Activated CD8-positive, alpha-beta memory T cell treated with anti-CD3 and anti-CD28 coated beads for 4 hours (primary cell): ENCODE measurements at places on chromosomes 12 and 14.

GRCh38 chr12:76049575-76050251 lies 18.1 kb upstream of the PHLDA1 start:
- no peak for DNase-seq

DNA sequence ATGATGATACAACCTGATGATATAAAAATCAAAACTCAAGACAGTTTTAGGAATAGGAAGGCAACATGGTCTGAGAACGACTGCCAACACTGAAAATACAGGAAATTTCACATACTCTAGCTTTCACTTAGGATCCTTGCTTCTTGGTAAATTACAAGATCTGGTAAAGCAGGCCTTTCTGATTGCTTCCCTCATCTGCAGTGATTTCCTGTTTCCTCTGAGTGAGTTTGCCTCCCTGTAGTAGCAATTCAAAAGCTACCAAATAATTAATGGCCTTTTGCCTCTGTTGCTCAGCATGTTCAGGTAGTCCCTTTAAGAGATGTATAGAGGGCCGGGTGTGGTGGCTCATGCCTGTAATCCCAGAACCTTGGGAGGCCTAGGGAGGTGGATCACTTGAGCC lies 2.0 kb upstream of the IRAK3 start:
- DNase-seq = no peak

- DNase-seq = no peak
Measured at GRCh38 chr14:62097072-62097471, 334.9 kb downstream of the SNAPC1 start.

DNA sequence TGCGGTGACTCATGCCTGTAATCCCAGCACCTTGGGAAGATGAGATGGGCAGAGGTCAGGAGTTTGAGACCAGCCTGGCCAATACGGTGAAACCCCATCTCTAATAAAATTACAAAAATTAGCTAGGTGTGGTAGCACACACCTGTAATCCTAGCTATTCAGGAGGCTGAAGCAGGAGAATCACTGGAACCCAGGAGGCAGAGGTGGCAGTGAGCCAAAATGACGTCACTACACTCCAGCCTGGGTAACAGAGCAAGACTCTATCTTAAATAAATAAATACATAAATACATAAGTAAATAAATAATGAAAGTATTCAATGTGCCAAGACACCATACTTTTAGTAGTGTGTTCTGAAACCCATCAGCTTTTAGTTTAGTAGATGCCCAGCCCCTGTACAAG lies 308.1 kb upstream of the FLRT2 start:
- DNase-seq = no peak

GRCh38 chr14:33390335-33390734 lies 451.7 kb downstream of the NPAS3 start:
- no peak for DNase-seq

GRCh38 chr14:43956741-43957140 lies 550.3 kb downstream of the FSCB start:
- DNase-seq = no peak

DNA sequence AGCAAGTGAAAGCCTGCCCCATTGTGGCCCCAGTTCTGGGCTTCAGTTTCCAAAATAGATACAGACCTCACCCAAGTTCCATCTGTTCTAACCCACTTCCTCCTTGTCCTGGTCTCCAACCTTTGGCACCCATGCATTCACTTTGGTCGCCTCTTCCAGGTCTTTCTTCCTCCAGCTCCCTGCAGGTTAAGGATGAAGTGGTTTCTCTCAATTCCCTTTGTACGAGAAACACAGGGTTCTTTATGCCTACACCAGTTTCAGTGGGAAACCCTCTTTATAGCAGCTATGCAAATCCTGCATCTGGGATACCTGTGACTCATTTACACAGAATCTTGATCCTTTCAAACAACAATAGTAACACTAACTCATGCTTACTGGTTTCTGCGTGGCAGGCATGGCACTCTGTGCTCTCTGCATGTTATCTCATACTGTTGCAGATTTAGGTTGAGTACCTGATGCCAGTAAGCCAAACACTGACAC lies 110.6 kb upstream of the AMIGO2 start:
- no peak for DNase-seq

- no peak for DNase-seq
Measured at GRCh38 chr12:124964836-124965462, 24.0 kb downstream of the DHX37 start.

DNA sequence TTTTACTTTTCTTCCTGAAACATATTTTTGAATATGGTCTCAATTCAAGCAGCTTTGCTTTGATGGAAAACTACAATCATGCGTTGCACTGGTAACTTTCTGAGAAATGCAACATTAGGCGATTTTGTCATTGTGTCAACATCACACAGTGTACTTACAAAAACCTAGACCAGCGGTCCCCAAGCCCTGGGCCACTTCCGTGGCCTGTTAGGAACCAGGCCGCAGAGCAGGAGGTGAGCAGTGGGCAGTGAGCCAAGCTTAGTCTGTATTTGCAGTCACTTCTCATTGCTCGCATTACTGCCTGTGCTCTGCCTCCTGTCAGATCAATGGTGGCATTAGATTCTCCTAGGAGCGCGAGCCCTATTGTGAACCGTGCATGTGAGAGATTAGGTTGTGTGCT lies 163.7 kb upstream of the NOVA1 start:
- DNase-seq = no peak
